Stimulated activated CD4-positive, alpha-beta T cell treated with anti-CD3 and anti-CD28 coated beads, Interleukin-1b, Interleukin-23, amount 100 ng/mL, for 4 hours (primary cell): ENCODE measurements at places on chromosomes 7 and 10.

- DNase-seq: no peak
These were observed 562.2 kb upstream of the FOXK1 start for GRCh38 chr7:4119848-4120247.

DNA sequence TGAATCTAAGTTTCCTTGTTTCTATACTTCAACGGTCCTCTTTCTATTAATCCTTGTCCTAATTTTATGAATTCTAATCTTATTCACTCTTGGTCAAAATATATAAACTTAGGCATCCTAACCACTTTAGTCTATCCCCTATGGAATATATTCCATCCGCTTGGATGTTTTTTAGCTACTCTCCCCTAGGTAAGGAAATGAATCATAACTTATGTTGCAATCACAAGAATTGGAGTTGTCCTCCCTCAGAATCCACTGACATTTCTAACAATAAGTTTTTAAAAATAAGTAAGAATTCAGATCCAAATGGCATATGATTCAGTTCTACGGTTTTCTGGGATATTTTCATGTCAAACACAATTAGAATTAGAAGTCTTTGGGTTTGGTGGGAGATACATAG lies 1081.6 kb downstream of the SORCS1 start:
- no peak for DNase-seq

DNA sequence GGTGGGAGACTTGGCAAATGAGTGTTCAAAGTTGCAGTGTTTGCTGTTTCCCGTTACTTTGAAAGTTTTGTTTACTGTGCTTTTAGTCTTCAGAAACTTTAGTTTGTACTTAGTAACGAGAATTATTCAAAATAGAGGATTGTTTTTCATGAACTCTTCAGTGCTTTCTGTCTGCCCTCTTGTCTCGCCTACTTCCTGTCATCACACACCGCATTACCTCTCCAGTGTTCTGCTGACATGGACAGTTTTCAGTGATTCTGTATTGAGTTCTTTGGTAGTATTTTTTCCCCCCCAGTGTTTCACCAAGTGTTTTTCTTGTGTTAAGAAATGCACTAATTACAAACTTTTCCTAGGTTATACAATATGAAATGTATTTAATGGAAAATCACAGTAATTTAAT lies 207.0 kb downstream of the MLLT10 start:
- no peak for DNase-seq

DNA sequence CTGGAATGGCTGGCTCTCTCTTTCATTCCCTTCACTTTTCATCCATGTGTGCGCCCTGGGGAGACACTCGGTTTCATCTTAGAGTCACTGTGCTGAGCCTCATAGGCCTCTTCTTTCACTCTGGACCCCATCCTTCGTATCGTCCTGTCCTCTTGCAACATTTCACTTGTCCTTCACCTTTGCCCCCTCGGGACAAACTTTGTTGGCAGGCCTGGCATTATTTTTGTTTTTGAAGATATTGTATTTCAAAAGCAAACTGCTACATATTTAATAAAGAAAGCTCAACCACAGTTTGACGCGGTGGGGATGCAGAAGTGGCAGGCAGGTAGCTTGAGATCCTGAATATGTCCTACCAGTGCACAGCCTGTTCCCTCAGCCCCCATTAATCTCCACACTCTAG lies 36.6 kb downstream of the HIPK2 start:
- no peak for DNase-seq
